Naive B cell (primary cell): ENCODE measurements at places on chromosomes 1 and 21. TPM values are rescaled to one million over a fixed set of nuclear protein-coding genes. Genes with fewer than 3 reads are reported as not detected.

Gene PMF1
- polyA plus RNA-seq = 107 TPM

Gene PLPPR4
- polyA plus RNA-seq = not detected

- DNase-seq = no peak
- no peak overlapping the region for H3K27ac ChIP-seq
- H3K4me1 ChIP-seq = no peaks in the 10 kb centered on the region
Measured at GRCh38 chr21:42672699-42673458, 19.5 kb downstream of the PDE9A start.

DNA sequence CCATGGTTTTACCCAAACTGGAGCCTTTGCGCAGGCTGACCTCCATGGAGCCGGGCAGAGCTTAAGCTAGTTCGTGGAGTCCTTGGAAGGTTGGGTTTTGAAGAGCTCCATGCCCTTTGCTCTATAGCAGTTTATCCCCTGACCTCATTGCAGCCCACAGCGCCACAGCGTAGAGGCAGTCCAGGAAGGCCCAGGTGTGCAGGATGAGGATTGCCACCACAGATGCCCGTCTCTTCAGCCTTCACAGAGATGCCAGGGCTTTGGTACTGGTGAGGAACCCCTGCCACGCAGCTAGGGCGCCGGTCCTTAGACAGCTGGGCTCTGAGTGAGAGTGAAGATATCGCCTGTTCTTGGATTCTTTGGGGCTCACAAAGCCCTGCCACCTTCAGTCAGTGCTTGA is 138.6 kb downstream of the PEX14 start:
- no peaks in the 10 kb centered on the region for H3K4me1 ChIP-seq
- H3K27me3 ChIP-seq = no peaks in the 10 kb centered on the region
- no peak overlapping the region for H3K4me3 ChIP-seq
- H3K27ac ChIP-seq = no peak overlapping the region

DNA sequence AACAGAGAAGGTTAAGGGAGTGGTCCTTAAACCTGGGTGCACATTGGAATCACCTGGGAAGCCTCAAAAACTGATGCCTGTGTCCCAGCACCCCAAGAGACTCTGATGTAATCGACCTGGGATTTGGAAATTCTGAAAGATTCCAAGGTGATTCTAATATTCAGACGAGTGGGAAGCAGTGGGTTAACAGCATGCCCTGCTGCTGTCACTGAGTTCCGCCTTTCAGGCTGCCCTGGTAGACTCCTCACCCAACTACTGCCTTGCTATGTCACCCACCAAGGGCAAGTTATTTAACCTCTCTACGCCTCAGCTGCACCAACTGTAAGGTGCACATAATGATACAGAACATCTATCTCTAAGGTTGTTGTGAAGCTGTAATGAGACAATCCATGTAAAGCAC is 59.2 kb downstream of the CD34 start:
- peak overlapping the region; percentile 63 for H3K27ac ChIP-seq
- H3K27me3 ChIP-seq = no peaks in the 10 kb centered on the region
- DNase-seq = no peak
- H3K4me3 ChIP-seq = no peak overlapping the region
- peaks cover 4% of the 10 kb centered on the region for H3K36me3 ChIP-seq

Gene RPE65
- polyA plus RNA-seq = not detected

DNA sequence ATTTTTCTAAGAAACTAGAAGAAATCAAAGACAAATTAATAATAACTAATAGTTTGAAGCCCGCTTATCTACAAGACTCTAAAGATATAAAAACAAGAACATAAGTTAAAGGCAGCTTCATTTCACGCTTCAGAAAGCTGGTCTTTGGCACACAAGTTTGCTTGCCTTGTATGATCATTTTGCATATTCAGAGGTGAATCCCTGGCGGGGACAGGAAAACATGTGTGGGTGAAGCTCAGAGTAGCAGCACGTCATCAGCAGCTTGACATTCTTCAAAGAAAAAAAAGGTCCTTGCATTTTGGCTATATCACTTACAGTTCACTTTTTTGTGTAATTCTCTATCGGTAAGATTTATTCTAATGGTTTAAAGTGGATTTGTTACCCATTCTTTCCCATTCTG is 1911.8 kb downstream of the MRPL39 start:
- peaks cover under 1% of the 10 kb centered on the region for H3K27me3 ChIP-seq
- peak; percentile 62 for DNase-seq
- H3K4me3 ChIP-seq = no peak overlapping the region

DNA sequence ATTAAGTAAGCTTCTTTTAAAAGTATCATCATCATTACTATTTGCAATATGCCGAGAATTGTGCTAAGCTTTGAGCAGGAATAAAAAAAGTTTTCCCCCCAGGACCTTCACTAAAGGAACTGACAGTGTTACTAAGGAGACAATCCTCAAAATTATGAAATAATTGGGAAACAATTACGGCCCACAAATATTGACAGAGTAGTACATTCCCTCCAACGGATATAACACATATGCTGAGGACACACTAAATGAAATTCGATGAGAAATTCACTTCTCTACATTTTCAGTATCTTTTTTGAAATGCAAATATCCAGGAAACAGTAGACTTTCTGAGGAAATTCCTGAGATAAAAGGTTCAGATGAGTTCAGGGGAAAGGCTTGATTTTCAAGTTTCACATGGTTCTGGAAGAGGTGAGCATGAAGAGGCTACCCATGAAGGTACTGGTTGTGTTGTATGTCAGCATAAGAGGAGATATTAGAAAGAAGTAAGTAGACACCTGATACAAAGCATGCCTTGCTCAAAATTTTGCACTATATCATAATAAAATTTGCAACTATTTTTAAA is 171.2 kb upstream of the NR5A2 start:
- H3K4me1 ChIP-seq = peaks cover 26% of the 10 kb centered on the region
- no peak for DNase-seq
- H3K4me3 ChIP-seq = no peak overlapping the region

DNA sequence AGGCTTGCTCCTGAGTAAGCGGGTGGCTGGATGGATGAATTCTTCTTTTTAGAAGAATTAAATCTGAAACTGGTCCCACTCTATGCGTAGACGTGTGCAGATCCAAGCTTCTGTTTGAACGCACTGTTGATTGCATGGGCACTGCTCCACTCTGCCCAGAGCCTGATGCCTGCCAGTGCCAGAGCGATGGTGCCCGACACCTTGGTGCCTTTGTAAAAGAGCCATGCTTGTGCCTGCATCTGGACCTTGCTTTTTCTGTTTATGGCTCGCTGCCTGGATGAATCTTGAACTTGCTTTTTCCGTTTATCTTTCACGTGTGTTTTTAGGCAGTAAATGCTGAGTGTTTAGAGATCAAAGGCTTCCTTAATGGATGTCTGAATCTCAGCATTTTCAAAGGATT is 15.0 kb upstream of the PWP2 start:
- no peak overlapping the region for H3K27ac ChIP-seq
- H3K36me3 ChIP-seq = peaks cover 24% of the 10 kb centered on the region
- H3K4me3 ChIP-seq = no peak overlapping the region
- no peak for DNase-seq
- H3K4me1 ChIP-seq = peaks cover 40% of the 10 kb centered on the region
- no peaks in the 10 kb centered on the region for H3K27me3 ChIP-seq

DNA sequence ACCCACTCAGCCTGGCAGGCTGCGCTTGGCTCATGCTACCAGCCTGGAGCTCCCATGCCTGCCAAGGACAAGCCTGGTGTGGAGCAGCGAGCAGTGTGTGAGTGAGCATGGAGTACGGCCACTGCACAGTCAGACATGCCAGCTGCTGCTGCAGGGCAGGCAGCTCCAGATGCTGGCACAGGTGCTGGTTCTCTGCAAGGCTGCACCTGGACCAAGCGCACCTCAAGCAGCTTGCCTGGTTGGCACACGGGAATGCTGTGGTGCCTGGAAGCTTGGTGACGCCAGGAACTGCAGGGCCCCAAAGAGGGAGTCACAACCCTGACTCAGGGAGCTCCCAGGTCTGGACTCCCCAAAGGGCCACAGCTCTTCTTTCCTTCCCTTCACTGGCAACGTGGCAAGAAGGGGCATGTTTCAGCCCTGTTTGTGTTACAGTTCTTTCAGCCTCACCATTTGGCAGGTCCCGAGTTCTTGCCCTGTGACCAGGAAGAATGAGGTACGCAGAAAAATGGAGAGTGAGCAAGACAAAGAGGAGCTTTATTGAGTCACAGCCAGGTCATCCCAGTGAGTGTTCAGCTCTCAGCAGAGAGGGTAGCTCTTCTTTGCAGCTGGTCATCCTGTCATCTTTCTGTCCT is 26.1 kb downstream of the ACOT7 start:
- H3K4me3 ChIP-seq = no peak overlapping the region
- H3K27ac ChIP-seq = no peak overlapping the region
- no peaks in the 10 kb centered on the region for H3K27me3 ChIP-seq
- no peak for DNase-seq
- no peaks in the 10 kb centered on the region for H3K36me3 ChIP-seq
